NCI-H2107 (cell line): ENCODE measurements at places on chromosomes 7 and 10.

DNA sequence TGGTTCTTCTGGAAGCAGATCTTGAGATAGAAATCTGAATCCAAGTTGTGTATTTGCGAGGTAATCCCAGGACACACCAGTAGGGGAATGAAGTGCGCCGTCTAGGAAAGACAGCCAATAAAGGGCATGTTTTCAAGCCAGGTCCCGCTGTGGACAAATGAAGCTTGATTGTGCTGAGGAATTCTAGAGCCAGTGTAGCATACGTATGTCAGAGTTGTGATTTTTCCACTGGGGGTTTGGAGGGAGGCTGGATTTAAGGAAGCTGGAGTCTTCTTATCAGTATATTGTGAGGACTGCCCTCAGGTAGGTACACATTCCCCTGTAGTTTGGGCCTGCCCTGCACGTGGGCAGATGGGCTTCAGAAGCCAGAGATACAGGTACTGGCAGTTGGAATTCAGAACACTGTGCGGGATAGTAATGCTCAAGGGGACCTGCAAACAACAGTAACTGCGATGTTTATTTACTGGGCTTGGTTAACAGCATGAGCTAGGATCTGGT is 50.9 kb downstream of the GALNT11 start:
- DNase-seq = no peak

- DNase-seq = no peak
Measured at GRCh38 chr10:47440207-47440606, 43.7 kb downstream of the ANXA8 start.

DNA sequence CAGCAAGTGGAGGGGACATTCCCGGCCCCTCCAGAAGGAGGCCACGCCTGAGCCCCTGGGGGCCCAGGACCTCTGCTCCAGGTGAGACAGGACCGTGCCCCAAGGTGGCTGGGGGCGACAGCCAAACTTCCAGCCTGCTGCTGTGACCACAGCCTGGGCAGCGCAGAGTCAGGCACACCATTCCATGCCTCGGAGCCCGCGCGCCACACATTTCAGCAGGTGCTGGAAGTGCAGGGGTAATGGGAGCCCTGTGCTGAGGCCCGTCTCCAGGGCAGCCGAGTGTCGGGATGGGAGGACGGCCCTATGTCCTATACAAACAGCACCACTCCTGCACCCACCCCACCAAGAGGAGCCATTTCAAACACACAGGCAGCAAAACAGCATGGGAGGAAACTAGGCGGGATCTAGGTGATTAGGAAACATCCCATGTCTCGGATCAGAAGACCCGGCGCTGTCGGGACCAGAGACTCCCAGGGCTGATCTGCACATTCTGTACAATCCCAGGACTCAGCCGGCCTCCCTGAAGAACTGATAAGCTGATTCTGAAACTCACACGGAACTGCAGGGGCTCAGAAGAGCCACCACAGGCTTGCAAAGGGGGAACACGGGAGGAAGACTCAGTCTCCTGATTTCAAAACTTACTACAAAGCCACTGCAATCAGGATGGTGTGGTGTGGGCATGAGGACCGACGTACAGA is 272.3 kb downstream of the ELFN1 start:
- DNase-seq = no peak

DNA sequence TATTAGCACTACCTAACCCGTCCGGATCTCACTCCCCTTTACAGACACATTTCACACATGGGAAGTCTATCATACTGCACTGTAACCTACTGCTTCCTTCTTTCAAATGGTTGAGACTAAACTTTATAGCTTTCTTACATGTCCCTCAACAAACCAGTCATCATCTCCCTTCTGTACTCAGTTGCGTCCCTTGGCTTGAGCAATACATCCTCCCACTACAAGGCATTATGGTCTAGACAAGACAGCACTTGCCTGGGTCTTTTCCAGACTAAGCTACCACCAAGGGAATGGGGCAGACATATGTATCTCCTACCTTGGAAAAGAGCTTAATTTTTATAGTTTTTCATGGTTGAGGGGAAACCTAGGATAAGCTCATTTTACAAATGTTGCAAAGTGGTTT is 575.2 kb downstream of the KCNMA1 start:
- DNase-seq = no peak

- no peak for DNase-seq
Measured at GRCh38 chr7:130897515-130898419, 163.8 kb upstream of the KLF14 start.

GRCh38 chr10:87038286-87038717 is 18.2 kb downstream of the FAM25A start:
- no peak for DNase-seq

DNA sequence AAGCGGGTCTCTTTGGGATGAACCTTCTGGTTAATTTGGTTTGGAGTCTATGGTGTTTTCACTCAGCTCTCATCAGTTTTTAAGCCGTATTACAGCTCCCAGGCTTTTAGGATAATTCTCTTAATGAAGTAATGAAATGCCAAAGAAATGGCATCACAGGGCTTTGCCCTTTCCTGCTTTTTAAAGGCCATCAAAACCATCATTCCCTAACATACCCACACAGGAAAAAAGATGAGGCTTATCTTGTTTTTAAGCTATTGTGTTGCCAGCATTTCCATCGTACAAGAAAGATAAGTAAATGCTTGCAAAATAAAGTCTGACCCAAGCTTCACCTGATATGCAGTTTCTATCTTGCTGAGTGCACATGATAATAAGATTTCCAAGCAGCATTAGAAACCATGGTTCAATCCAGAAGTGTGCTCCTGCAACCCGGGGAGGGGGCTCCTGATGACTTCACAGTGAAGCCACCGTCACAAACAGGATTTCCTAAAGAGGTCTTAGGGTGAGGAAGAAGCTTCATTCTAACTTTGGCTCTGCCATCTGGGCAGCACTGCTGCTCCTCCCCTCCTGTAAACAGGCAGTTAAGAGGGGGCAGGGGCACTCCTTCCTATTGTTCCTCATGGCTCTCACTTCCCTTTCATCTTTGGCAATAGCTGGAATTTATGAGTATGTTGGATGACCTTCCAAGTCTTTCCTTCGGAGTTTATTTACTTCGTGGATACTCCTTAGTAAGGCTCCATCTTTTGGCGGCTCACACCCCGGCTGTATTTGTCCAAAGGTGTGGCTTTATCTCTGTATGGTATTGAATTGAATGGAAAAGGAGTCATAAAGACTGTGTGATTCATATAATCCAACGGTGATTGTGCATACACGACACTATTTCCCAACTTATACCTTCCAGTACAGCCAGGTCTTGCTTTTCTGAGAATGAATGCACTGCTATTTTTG is 55.2 kb upstream of the FAM133B start:
- DNase-seq = no peak

GRCh38 chr7:30285536-30286284 is 1.3 kb downstream of the ZNRF2 start:
- no peak for DNase-seq

DNA sequence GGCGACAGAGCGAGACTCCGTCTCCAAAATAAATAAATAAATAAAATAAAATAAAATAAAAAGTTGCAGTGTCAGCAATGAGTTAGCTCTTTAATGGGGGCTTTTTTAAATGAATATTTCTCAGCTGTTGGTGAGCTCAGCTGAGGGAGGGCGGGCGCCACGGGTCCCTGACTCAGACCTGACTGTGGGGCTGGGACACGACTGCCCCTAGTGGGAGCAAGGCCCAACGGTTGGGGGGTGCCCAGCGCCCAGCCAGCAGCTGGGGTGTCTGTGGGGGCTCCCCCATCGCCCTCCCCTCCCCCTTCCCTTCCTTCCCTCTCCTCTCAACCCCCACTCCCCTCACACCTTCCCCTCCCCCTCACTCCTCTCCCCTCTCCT is 46.6 kb downstream of the PWWP2B start:
- DNase-seq = no peak

DNA sequence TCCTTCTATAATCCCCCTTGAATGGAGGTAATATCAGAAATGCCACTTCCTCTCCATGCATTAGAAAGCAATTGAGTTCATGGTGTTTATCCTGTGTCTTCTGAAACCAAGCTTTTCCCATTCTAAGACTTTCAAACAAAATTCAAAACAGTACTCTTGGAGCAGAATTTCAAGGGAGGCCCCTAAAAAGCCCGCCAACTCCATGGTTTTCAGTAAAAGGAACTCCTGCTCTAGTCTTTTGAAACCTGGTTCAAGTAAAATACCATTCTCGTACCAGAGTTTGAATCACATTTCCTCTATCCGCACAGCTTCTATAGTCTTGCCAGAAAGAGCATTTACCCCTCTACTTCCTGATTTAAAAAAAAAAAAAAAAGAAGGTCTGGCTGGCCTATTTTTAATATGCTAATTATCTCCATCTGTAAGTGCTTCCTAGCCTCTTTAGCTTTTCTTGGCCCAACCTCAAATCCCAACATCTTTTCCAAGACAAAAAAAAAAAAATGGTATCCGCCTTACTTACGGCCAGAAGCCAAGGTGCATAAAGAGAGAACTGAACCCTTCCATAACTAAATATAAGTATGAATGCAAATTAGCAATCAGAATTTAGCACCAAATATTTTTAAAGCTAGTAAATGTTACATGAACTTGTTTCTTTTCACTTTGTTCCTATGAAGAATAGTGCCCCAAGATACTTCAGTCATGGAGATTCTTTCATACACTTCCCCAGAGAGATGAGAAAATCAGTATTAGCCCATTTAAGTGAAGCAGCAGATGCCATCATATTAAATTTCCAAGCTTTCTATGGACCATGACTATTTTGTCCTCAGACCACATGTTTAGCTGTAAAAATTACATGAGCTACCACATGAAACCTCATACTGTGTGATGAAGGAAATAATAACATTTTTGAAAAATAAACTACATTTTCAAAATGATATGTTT is 199.9 kb upstream of the FAM3C start:
- DNase-seq = no peak

GRCh38 chr10:113422371-113422770 is 130.5 kb upstream of the HABP2 start:
- no peak for DNase-seq

GRCh38 chr7:42125321-42125720 is 111.7 kb downstream of the GLI3 start:
- DNase-seq = no peak

GRCh38 chr7:130893441-130893894 is 159.5 kb upstream of the KLF14 start:
- no peak for DNase-seq

DNA sequence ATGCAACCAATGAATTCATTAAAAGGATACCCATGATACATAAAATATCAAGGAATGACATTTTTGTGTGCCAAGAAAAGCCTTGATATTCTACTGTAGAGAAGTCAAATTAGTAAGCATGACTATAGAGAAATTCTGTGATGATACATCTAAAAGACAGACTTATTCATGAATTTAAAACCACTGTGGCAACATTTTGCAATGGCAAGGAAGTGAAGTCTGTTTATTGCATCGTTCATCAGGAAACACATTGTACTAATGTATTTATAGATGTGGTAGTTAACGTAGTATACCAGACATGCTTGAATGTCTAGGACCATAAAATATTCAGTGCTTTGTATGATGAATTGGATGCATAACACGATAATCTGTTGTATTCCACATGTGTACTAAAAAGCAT is 9.3 kb upstream of the CLEC5A start:
- no peak for DNase-seq

DNA sequence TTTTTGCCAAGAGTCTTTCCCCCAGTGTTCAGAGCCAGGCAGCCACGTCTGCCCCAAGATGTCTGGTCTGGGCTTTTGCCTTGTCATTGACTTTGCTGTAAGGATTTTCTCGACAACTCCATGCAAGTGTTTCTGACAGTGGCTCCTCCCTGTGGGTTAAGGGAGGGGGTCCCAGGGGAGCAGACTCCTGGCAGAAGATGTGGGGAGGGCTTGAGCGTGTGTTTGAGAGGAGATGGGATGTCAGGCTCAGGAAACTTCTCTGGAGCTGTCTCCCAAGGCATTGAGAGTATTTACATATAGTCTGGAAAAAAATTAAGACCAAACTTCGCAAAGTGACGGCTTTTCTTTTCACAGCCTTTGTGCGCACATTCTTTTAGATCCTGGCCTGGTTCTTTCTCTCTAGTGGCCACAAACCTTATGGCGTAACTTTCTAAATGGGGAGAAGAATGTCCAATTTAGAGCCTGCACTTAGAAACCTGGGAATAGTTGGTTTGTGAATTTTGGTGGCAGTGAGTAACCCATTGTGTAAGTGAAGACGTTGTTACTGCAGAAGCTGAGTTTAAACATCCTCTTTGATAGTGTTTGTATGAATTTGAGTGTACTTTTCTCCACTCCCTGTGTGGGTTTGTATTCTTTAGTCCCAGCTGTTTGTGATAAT is 201.5 kb downstream of the LRMDA start:
- no peak for DNase-seq

DNA sequence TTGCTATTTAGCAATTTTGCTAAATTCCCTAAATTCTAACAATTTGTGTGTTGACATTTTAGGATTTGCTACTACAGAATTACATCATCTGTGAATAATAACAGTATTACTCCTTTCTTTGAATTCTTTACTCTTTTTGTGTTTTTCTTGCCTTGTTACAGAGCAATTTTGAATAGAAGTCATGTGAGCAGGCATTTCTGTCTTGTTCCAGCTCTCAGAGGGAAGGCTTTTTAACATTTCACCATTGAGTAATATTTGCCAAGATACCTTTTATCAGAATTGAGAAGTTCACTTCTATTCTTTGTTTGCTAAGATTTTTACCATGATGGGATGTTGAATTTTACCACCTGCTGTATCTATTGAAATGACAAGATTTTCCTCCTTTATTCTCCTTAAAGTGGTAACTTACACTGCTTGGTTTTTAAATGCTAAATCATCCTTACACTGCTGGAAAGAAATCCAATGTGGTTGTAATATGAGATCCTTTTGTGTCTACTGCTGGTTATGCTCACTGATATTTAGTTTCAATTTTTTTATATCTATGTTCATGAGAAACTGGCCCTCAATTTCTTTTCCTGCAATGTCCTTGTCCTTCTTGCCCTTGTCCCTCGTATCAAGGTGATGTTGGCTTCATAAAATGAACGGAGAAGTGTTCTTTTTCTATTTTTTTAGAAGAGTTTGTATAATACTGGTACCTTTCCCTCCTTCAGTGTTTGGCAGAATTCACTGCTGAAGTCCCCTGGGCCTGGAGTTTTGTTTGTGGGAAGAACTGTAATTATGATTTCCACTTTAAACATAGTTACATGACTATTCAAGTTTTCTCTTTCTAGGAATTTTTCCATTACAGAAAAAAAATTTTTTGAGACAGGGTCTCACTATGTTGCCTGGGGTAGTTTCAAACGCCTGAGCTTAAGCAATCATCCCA is 50.3 kb upstream of the ATP6V0A4 start:
- peak; percentile 17 for DNase-seq

DNA sequence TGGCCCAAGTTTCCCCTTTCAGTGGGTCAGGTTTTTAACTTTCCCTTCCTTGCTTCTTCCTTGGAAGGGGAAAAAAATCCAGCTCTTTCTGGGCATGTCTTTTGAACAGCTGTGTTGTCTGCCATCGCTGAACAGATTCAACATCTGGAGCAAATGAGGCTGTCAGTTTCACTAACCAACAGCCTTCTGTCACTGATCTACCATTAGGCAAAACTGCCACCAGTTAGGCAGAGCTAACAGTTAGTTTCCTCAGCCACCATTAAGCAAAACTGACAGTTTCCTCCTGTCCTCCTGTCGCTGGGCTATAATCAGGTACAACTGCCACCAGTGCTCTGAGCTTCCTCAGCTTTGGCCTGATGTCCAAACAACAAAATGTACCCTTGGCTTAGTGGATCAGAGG is 81.9 kb downstream of the NPTX2 start:
- no peak for DNase-seq

- DNase-seq = no peak
Measured at GRCh38 chr7:106104721-106105260, 7.3 kb downstream of the SYPL1 start.
